T-helper 17 cell (primary cell): ENCODE measurements at places on chromosomes 2 and 18.

- no peak for DNase-seq
These were observed 7.0 kb downstream of the G6PC2 start for GRCh38 chr2:168907940-168908662.

DNA sequence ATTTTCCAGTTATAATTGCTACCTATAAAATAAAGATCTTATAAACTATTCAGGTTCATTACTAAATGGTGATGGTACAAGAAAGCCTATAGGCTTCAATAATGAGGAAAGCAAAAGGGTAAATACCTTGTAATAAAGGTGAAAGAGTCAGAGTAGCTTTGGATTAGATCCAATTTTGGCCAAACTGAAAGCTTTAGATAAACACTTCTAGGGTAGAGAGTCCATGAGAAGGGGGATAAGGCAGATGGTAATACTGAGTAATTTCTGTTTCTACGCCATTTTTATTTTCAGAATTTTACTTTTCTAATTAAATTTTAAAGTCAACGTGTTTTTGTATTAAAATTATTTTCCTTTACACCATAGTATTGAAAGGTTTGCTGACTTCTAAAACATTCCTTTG lies 9.4 kb downstream of the CASP8 start:
- no peak for DNase-seq

- no peak for DNase-seq
These were observed 141.1 kb downstream of the ANTXR1 start for GRCh38 chr2:69154106-69154505.

- no peak for DNase-seq
These were observed 42.5 kb upstream of the GPR39 start for GRCh38 chr2:132374151-132374550.

- DNase-seq, result no peak
These were observed 54.7 kb downstream of the KCTD18 start for GRCh38 chr2:200454927-200455801.

- no peak for DNase-seq
These were observed 19.5 kb downstream of the TRAF3IP1 start for GRCh38 chr2:238339814-238340213.

DNA sequence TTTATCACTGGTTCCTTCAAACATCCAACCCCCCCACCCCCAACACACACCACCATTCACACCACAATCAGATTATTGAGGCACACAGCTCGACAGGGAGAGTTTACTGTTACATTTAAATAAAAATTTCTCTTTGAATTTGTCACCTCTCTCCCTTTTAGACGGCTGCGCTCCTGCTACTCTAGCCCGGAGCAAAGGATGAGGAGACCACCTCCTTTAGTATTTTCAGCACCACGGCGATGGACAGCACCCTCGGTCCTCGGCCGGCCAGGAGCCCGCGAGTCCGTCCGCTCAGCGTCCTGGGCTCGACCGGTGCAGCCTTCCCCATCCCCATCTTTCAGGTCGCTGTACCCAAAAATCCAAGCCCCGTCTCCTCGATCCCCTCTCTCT lies 892 bp downstream of the CELF4 start:
- DNase-seq, result no peak

- no peak for DNase-seq
These were observed 484 bp downstream of the APCDD1 start for GRCh38 chr18:10454681-10455557.

- no peak for DNase-seq
These were observed 98.1 kb downstream of the SPATS2L start for GRCh38 chr2:200404615-200405014.

DNA sequence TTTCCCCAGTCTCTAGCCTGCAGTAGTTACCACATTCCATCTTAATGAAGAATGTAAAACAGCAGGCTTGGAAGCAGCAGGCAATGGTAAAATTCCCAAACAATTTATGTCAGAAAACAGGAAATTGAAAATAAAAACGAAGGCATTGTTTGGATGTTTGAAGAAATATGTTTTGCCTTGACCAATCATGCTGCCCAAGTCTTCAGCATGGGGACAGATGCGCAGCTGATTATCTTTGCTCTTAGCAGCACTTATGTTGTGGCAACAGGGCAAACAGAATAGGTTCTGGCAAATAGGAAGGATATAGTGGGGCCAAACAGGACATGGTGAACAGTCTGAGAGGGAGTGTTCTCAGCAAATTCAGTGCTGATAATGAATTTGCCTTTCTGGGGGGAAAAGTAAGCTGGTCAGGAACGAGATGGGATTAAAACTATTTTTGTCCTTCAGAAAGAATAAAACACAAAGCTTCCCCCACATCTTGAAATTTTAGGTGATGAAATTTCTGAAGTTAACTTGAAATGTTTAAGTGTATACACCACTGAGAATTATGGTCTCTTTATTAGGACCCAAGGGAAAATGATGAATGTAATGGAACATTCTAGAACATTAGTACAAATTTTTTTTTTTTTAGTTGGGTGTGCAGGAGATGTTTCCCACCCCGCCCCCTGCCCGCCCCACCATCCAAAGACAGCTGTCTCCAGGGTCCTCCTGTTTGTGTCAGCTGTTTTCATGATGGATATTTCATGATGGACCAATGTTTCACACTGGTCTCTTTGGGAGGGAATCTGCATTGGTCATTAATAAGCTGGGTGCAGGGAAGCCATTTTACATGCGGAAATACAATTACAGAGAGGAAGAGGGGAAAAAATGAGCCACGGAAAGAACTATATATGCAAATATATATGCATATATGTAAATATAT lies 239.5 kb upstream of the REV1 start:
- no peak for DNase-seq

GRCh38 chr2:191045141-191045540 lies 31.2 kb upstream of the STAT1 start:
- no peak for DNase-seq

- DNase-seq, result no peak
These were observed 127.6 kb downstream of the QPCT start for GRCh38 chr2:37471994-37472393.
